ENCODE measurements at places on chromosomes 13 and 19. TPM values are rescaled to one million over a fixed set of nuclear protein-coding genes. Genes with fewer than 3 reads are reported as not detected.

- H3K27me3 ChIP-seq = no peaks in the 10 kb centered on the region
- no peak overlapping the region for H3K4me3 ChIP-seq
- H3K4me1 ChIP-seq = no peaks in the 10 kb centered on the region
- no peaks in the 10 kb centered on the region for H3K36me3 ChIP-seq
Measured at GRCh38 chr13:82412749-82413148, 1469.5 kb downstream of the SLITRK1 start.

DNA sequence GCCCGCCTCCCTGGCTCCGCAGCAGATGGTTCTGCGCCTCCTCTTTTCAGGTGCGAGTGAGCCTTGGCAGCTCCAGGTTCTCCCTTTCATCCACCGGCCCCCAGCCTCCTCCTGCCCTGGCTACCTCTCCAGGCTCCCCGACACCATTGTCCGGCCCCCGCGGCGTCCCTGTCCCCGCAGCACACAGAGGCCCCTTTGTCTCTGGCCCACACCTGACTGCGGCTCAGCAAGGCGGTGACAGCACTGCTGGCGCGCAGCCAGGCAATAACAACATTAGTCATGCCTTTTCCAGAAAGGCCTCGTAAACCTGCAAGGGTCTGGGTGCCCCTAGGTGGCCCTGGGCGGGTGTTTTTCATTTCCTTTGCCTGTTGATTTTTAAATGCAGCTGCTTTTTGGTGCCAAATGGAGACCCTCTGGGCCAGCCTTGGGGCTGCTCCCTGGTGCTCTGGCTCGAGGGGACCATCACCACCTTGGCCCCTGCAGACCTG, 73.2 kb upstream of the MEDAG start:
- peaks cover 32% of the 10 kb centered on the region for H3K4me1 ChIP-seq
- no peak overlapping the region for H3K27ac ChIP-seq
- H3K4me3 ChIP-seq = no peak overlapping the region
- H3K36me3 ChIP-seq = no peaks in the 10 kb centered on the region

GRCh38 chr13:114174529-114174961, 4.5 kb upstream of the CFAP97D2 start:
- peaks cover 4% of the 10 kb centered on the region for H3K4me1 ChIP-seq
- no peaks in the 10 kb centered on the region for H3K27me3 ChIP-seq
- H3K36me3 ChIP-seq = no peaks in the 10 kb centered on the region
- no peak for DNase-seq
- no peak overlapping the region for H3K4me3 ChIP-seq

DNA sequence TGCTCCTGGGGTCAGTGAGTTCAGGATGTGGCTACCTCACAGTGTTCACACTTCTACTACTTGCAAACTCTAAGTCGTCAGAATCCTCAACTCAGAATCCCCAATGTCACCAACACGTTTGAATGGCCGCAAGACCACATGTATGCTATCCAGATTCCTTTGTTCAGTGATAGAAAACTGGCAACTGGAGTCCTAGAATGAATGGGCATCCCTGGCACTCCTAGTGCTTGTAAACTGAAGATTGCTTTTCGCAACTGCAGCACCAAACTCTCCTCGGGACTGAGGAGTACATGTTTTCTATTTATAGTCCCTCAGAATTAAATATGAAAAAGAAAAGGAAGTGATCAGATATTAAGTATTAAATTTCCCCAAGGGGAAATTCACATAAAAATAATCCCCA, 4.9 kb downstream of the SMAD9 start:
- H3K27ac ChIP-seq = no peak overlapping the region
- peaks cover 11% of the 10 kb centered on the region for H3K4me1 ChIP-seq
- H3K36me3 ChIP-seq = no peaks in the 10 kb centered on the region
- DNase-seq = no peak
- H3K4me3 ChIP-seq = no peak overlapping the region

Gene CCL25
- not detected for total RNA-seq

GRCh38 chr13:19178901-19179593, 2.6 kb downstream of the TUBA3C start:
- H3K4me1 ChIP-seq = no peaks in the 10 kb centered on the region
- no peaks in the 10 kb centered on the region for H3K36me3 ChIP-seq
- no peak overlapping the region for H3K27ac ChIP-seq
- H3K4me3 ChIP-seq = no peak overlapping the region
- no peak for DNase-seq
- no peaks in the 10 kb centered on the region for H3K27me3 ChIP-seq

DNA sequence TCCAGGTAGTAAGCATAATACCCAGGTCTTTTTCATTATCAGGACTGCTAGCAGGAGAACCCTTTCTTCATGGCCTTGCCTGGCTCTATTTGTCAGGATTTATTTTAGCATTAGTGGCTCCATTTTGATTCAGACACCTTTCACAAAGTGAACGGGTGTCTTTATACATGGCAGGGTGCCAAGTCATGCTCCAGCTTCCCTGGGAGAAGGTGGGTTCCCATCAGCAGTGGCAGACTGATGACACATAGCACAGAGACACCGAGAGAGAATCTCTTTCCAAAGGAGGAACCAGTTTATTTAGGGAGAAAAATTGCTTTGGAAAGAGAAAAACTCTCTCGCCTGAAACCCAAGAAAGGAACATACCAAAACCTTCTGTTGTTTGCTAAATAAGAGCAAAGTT, 135.3 kb upstream of the TMTC4 start:
- H3K27me3 ChIP-seq = no peaks in the 10 kb centered on the region
- no peaks in the 10 kb centered on the region for H3K4me1 ChIP-seq
- H3K36me3 ChIP-seq = no peaks in the 10 kb centered on the region
- H3K4me3 ChIP-seq = no peak overlapping the region
- no peak overlapping the region for H3K27ac ChIP-seq

All from muscle of leg (tissue), 16 donors.